ENCODE measurements at places on chromosomes 3 and 15. TPM values are rescaled to one million over a fixed set of nuclear protein-coding genes. Genes with fewer than 3 reads are reported as not detected.
A peak's percentile ranks its signal among the peaks of the same experiment; 100 is the strongest.

Gene CPN2
- total RNA-seq: 2.4 TPM

Gene STAB1
- total RNA-seq: 67.2 TPM

Gene MINAR1
- 0.05 TPM for total RNA-seq

Gene SEC22A
- 9.5 TPM for total RNA-seq

Gene IL1RAP
- 5.1 TPM for total RNA-seq

- peak; percentile 16 for DNase-seq
- H3K4me3 ChIP-seq: no peak overlapping the region
- H3K4me1 ChIP-seq: peaks cover 3% of the 10 kb centered on the region
- peaks cover 15% of the 10 kb centered on the region for H3K27me3 ChIP-seq
- H3K36me3 ChIP-seq: no peaks in the 10 kb centered on the region
- no peak overlapping the region for H3K27ac ChIP-seq
Observed at GRCh38 chr3:122092460-122093165, 37.5 kb downstream of the CD86 start.

- DNase-seq: peak; percentile 64
- peaks cover 58% of the 10 kb centered on the region for H3K4me1 ChIP-seq
- H3K36me3 ChIP-seq: peaks cover 91% of the 10 kb centered on the region
- H3K27me3 ChIP-seq: no peaks in the 10 kb centered on the region
- H3K27ac ChIP-seq: peak overlapping the region; percentile 69
Observed at GRCh38 chr3:124993466-124993865, 58.9 kb upstream of the MUC13 start.

DNA sequence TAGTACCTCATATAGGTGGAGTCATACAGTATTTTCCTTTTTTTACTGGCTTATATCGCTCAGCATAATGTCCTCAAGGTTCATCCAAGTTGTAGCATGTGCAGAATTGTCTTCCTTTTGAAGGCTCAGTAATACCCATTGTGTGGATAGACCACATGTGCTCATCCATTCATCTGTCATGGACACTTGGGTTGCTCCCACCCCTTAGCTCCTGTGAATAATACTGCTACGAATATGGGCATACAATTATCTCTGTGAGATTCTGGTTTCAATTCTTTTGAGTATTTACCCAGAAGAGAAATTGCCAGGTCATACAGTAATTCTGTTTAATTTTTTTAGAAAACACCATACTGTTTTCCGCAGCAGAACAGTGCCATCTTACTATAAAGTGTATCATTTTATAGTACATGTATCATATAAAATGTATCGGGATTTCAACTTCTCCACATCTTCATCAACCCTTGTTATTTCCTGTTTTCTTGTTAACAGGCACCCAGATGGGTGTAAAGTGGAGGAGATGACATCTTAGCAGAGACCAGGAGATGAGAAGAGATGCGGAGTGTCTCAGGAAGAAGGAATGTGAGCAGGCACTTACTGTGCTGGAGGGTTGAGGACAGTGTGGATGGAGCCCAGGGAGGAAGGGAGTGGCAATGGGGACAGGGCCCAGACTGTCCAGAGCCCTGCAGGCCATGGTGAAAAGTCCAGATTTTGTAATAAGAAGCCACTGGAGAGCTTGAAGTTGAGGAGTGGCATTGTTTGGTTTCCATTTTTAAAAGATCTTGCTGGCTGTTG, 27.0 kb upstream of the PRR23E start:
- no peaks in the 10 kb centered on the region for H3K36me3 ChIP-seq
- H3K4me1 ChIP-seq: peaks cover 14% of the 10 kb centered on the region
- no peak overlapping the region for H3K4me3 ChIP-seq

DNA sequence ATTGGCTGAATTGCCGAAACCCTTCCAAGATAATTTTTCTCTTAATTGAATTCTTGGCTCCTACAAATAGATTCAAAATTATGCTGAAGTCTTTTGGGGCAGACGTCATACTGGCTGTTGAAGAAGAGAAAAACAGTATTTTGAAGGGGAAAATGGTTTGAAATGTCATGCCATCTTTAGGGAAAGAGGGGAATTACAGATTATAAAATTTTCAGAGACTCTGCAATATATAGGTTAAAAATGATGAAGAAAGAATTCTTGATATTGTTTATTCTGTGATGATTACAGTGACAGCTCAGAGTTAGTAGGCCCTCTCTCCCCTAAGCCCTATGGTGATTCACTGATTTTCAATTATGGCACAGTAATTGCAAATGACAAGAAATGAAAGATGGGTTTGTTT, 86.1 kb downstream of the CGNL1 start:
- no peak overlapping the region for H3K27ac ChIP-seq
- peaks cover 5% of the 10 kb centered on the region for H3K27me3 ChIP-seq
- no peaks in the 10 kb centered on the region for H3K36me3 ChIP-seq
- DNase-seq: no peak
- peaks cover 9% of the 10 kb centered on the region for H3K4me1 ChIP-seq

- H3K4me1 ChIP-seq: peaks cover 21% of the 10 kb centered on the region
- DNase-seq: no peak
- H3K27ac ChIP-seq: no peak overlapping the region
- peaks cover 22% of the 10 kb centered on the region for H3K36me3 ChIP-seq
- no peaks in the 10 kb centered on the region for H3K27me3 ChIP-seq
Observed at GRCh38 chr3:45510519-45510918, 84.0 kb upstream of the LIMD1 start.

DNA sequence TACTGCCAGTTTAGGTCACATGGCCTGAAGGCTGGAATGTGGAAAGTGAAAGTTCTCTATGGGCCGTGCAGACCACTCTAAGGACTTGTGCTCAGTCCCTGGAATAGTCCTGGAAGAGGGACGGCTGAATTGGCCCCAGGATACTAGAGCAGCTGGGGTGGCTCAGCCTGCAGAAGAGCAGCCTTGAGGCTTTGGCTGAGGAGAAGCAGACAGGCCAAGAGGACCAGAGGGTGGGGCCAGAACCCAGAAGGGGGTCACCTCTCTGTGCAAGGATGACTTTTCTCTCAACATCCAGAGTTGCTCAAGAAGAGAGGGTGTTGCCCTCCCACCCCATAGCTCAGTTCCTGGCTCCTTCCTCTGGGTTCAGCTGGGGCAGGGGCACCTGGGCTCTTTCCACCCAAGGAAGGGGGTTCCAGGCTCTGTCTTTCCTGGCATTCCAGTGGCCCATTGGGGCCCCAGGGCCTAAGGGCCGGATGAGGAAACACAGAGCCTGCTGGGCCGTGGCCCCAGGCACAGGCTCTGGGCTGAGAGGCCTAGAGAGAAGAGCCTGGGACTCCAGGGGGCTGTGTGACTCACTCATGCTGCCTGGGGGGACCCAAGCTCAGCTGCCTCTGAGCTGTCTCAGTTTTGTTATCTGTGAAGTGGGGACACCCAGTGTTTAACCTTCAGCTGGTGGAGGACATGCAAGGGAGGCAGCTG, 8.5 kb upstream of the FBLN2 start:
- peak; percentile 60 for DNase-seq
- H3K36me3 ChIP-seq: no peaks in the 10 kb centered on the region
- peaks cover 50% of the 10 kb centered on the region for H3K27me3 ChIP-seq
- peak overlapping the region; percentile 64 for H3K27ac ChIP-seq

GRCh38 chr3:123124971-123125370, 58.1 kb downstream of the PDIA5 start:
- no peaks in the 10 kb centered on the region for H3K27me3 ChIP-seq
- H3K4me3 ChIP-seq: no peak overlapping the region
- peaks cover 66% of the 10 kb centered on the region for H3K36me3 ChIP-seq
- no peak for DNase-seq

Measured in left ventricle myocardium inferior (tissue), 1 donor.